ENCODE measurements at places on chromosomes 3 and 15. TPM values are rescaled to one million over a fixed set of nuclear protein-coding genes. Genes with fewer than 3 reads are reported as not detected.

- no peak overlapping the region for H3K27ac ChIP-seq
- H3K36me3 ChIP-seq = no peaks in the 10 kb centered on the region
- no peak for DNase-seq
- H3K4me1 ChIP-seq = no peaks in the 10 kb centered on the region
- H3K27me3 ChIP-seq = no peaks in the 10 kb centered on the region
These were observed 583.4 kb upstream of the SGO1 start for GRCh38 chr3:20769430-20769829.

DNA sequence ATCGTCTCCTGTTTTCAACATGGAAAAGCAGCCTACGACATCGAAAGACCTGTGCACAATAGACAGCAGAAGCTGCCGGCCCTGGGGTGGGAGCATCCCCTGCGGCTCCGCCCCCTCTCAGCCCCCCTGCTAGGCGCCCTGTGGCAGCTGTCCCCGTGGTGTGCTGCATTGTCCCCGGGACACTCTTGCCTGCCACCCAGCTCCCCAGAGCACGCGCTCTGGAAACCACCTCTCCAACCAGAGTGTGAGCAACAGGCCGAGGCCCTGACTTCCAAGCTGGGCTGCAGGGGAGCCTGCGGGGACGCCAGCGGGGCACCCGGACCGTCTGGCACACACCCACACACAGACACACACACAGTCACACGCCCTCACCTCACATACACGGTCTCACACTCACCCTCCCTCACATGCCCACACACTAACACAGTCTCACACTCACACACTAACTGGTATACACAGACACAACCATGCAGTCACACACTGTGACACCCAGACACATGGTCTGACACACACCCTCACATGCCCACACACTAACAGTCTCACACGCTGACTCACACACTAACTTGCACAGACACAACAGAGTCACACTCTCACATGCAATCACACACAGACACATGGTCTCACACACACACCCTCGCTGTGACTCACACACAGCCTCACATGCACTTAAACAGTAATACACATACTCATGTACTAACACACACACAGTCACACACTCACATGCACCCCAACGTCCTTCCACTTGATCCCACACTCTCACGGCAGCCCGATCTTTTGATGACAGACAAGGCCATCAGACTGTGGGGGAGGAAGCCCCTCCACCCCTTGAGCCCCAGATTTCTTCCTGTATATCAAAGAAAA lies 94.7 kb downstream of the OCA2 start:
- DNase-seq = no peak
- no peak overlapping the region for H3K4me3 ChIP-seq
- H3K36me3 ChIP-seq = no peaks in the 10 kb centered on the region
- H3K4me1 ChIP-seq = no peaks in the 10 kb centered on the region
- H3K27ac ChIP-seq = no peak overlapping the region

DNA sequence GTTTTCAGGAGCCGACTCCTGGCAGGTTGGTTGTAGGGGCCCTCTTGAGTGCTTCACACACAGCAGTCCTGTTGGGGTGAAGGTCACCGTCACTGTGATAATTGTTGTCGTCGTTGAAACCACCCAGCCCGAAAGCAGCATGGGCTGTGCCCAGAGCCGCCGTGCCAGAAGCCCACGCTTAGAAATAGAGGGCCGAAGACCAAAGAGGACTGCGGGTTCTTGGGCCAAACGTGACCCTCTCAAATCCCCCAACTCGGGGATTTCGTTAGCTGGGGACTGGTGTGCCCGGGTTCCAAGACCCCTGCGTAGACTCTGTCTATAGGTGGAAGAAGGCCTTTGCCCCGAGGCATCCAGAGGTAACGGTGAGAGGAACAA lies 7.5 kb upstream of the ADAMTS17 start:
- peak overlapping the region; percentile 78 for H3K4me3 ChIP-seq
- peaks cover 7% of the 10 kb centered on the region for H3K4me1 ChIP-seq
- no peaks in the 10 kb centered on the region for H3K36me3 ChIP-seq

- no peaks in the 10 kb centered on the region for H3K36me3 ChIP-seq
- H3K27me3 ChIP-seq = peaks cover 14% of the 10 kb centered on the region
- H3K27ac ChIP-seq = no peak overlapping the region
These were observed 66.2 kb downstream of the TAFA4 start for GRCh38 chr3:68866157-68866556.

SLC12A1 gene
- total RNA-seq = not detected

CHRD gene
- total RNA-seq = not detected

GHRL gene
- 0.19 TPM for total RNA-seq
